ENCODE measurements at places on chromosomes 1 and 21.

- no peak for DNase-seq
Observed at GRCh38 chr1:220914283-220915116, 35.3 kb downstream of the HLX start.

- DNase-seq = peak; percentile 46
Observed at GRCh38 chr1:209768354-209768774, 12.5 kb downstream of the TRAF3IP3 start.

DNA sequence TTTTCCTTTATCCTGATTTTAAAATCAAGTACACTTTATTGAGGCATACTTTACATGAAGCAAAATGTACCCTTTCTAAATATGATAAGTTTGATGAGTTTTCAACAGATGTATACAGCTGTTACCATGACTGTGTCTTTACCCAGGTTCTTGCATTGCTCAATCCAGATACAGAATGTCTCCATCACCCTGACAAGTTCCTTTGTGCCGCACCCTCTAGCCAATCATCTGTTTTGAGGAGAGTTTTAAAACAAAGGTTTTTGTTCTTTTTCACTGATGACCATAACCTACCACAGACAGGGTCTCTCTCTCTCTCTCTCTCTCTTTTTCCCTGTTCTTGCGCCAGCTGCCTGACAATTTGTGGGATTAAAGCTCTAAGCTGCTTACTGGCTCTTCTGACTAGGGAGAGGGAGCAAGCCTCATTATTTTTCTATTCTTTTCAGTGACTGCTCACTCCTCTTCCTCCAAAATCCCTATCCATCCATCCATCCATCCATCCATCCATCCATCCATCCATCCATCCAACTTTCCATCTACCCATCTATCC is 1.2 kb upstream of the KCNE1 start:
- no peak for DNase-seq

DNA sequence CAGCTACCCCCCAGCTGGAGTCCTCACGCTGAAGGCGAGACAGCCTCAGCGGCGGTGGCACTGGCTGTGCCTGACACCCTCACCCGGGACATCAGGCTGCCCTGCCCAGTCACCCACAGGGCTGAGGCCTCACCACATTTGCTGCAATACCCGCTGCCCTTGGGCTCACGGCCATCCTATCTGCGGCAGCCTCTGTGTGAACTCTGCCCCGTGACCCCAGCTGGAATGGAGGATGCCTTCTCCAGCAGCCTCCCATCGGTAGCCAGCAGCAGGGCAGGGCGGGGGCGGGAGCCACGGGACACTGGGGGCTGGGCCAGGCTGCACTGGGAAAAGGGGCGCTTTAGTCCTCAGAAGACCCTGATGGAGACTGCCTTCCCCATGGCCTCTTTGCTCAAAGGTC is 112.4 kb upstream of the ZBTB40 start:
- no peak for DNase-seq

- no peak for DNase-seq
Observed at GRCh38 chr1:63960326-63960725, 186.5 kb downstream of the ROR1 start.

- DNase-seq = no peak
Observed at GRCh38 chr1:77349275-77349674, 67.5 kb downstream of the AK5 start.

DNA sequence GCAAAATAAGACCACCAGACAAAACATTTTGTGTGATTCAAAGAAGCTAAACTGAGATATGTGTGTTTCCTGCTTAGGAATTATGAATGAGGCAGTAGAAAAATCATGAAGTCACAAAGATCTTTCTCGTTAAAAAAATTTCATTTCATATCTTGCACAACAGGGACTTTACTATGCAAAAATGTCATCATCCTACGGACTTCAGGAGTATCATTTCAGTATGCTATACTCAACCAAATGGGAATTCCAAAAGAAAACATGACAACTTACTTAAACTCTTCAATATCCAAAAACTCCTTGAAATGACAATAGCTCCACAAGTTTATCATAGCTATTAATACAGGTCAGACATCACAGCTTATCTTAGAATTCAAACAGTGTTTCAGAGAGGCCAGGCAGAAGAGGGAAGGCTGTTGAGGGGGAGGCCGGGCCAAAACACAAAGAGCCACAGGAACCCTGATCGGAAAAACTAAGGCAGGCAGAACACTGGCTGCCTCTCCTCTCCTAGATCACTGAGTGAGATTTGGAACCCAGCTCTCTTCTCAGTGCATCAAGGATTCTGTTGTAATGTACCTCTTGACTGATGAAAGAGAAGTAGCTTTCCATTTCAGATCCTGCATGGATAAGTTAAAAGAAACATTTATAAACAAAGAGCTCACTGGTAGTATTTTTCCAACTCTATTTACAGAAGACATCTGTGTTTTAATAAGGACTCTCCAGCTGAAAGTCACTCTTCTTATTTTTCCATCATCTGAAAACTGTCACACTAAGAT is 66.9 kb downstream of the TESK2 start:
- no peak for DNase-seq

DNA sequence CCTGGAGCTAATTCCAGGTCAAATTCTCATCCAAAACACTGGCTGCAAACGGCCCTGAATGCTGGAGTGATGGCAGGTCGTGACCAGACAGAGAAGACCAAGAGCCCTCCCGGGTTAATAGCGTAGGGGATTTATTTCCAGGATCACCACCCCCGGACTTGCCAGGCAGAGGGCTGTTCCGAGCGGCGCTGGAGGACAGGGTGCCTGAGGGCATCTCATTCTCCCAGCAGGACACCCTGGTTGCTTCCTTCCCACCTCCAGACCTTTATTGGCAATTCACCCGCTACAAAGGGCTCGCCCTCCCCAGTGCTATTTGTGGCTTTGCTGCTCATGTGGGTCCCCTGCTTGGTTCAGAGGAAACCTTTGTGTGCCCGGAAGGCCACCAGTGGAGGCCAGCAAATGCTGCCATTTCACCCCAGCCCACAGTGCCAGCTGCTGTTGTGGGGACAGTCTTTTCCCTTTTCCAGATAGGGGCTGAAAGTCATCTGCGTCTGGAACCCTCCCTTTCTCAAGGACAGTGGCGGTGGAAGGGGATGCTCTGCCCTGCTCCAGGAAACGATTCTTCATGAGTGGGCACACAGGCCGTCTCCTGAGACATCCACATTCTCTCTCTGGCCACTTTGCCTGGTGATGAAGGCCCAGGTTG is 19.0 kb upstream of the C1orf174 start:
- DNase-seq = no peak

GRCh38 chr21:36613059-36613458 is 85.9 kb upstream of the SIM2 start:
- no peak for DNase-seq

DNA sequence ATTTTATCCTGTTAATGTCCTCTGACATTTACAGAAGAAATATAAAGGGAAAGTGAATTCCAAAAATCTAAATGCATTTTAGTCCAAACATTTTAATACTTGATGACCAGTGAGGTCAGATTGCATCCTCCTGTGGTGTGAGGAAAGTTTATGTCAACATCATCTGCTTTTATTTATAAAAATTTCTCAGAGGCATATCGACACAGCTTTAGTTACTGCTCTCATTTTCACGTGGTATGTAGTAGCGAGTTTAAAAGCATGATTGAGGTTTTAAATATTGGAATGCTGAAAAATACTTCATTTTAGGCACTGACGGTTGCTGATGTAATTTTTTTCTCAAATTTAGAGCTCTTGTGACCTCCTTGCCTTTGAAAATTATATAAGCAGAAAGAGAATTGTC is 234.8 kb downstream of the HMCN1 start:
- no peak for DNase-seq

GRCh38 chr1:181126871-181127587 is 38.5 kb downstream of the IER5 start:
- DNase-seq = no peak

DNA sequence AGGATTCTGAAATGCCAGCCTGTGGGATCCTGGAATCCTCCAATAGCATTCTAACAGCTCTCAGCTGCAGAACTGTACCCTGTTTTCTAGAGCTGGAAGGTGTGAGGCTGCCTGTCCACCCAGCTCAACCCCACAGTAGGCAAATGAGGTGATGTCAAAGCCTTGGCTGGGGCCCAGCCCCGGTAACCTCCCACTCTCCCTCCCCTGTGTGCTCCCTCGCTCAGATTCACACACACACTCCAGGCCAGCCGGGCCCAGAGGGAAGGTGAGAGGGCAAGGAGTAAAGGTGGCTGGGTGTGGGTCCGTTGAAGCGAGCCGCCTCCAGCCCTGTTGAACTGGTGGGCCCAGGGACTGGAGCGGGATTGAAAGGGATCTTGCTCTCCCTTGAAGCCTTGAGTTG is at the start of gene BSND:
TSS of gene BSND (plus strand) at position 257 of the 400 bp plus-strand sequence. CDS start 254 bp downstream, outside the sequence.
- no peak for DNase-seq

GRCh38 chr1:86395751-86396497 is at the start of gene ODF2L:
ODF2L (minus strand) TSS chr1:86396323; CDS start chr1:86387027, 9,296 bp downstream.
- peak; percentile 84 for DNase-seq

- peak; percentile 28 for DNase-seq
Observed at GRCh38 chr1:160813215-160813614, 17.2 kb downstream of the LY9 start.

GRCh38 chr1:62025154-62025553 is 169.5 kb upstream of the L1TD1 start:
- no peak for DNase-seq

DNA sequence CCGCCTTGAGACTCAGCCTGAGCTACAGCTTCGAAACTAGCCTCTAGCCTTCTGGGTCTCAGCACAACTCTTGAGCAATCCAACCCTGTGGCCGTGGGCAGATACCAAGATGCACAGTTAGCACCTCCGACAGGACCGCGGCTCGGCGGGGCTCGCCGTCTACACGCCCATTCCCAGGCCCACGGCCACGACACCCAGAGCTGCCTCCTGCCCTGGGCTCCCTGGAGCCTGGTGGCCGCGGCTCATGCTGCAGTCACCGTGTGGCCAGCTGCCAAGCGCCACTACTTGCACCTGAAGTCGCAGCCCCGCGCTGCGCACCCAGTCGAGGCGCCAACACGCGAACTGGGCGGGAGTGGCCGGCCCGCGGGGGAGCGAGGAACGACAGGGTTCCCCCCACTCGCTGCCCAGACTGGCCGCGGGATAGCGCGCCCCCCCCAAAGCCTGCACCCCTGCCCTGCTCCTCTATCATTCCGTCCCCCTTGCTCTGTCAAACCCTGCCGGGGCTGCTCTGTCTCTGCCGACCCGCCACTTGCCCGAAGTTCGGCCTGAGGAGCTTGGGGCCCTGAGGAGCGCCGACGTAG is 729 bp upstream of the CDCA8 start:
- DNase-seq = no peak

DNA sequence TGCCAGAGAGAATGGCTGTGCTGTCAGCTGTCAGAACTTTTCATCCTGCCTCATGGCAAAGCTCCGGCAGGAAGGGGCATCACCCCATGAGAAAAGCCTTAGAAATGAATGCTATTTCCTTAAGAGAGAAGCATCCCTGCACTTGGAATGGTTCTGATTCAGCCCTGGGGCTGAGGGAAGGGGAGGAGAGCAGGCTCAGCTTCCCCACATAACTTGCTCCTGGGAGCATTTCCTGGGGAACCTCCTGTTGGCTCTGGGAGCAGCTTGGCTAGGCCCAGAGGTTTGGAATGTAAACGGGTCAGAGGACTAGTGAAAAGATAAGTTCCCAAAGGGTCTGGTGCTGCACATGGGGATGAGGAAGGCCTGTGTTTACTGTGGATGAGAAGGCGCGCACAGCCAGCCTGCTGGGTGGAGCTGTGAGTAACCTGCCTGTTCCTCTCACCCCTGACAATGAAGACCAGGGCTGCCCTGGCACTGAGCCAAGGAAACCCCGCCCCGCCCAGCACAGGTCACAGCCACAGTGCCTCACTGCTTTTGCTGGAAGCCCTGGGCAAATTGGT is 5.0 kb downstream of the PRELP start:
- DNase-seq = no peak

DNA sequence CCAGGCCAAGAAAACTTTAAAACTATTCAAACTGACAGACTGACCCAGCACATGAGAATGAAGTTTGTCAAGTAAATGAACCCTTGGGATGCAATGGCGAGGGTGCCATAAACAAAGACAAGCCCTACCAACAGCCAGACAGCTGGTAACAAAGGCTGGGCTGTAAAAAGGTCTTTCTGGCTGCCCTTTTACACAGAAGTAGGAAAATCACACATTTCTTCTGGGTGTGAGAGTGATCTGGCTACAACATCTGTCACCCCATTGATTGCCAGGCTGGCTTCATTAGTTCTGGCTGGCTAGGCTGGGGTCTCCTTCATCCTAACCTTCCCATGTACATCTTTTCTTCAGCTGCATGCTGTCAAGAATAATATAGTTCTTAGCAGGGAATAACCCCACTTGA is 83.6 kb upstream of the FOXD3 start:
- DNase-seq = no peak

- DNase-seq = no peak
Observed at GRCh38 chr1:26690576-26691031, 5.2 kb upstream of the ARID1A start.

DNA sequence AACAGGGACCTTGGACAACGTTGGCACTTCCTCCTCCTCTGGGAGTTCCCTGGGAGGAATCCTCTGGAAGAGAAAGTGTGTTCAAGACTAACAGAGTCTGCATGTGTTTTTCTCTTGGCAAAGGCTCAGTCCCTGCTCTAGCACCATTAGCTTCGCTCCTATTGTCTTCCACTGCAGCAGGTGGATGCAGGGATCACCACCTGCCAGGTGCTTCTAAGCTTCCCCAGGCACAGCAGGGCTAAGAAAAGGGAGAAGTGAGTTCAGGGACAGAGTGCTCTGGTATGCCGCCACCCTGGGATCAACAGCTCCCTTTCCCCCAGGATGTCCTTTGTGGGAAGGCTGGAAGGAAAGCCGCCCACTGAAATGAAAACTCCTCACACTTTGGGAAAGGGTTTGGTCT is 43.9 kb upstream of the IL20 start:
- DNase-seq = no peak

DNA sequence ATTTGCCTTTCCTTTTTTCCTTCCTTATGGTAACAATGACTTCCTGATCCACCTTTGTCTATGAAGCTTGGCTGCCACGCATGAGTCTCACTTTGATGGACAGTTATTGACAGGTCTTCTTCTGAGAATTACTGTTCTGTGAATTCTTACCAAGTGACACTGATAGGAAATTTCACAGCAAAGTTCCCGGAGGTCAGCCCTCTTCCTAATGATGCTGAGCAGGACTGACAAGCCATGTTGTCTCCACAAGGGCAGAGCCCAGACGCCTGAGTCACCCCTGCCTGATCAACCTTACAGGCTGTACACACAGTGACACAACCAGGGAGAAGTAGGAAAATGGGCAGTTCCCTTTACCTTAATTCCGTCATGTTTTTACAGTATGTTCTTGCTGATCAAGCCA is 44.2 kb downstream of the ZC3H11B start:
- DNase-seq = no peak

GRCh38 chr1:186479162-186479561 is 18.2 kb upstream of the PDC start:
- DNase-seq = no peak

DNA sequence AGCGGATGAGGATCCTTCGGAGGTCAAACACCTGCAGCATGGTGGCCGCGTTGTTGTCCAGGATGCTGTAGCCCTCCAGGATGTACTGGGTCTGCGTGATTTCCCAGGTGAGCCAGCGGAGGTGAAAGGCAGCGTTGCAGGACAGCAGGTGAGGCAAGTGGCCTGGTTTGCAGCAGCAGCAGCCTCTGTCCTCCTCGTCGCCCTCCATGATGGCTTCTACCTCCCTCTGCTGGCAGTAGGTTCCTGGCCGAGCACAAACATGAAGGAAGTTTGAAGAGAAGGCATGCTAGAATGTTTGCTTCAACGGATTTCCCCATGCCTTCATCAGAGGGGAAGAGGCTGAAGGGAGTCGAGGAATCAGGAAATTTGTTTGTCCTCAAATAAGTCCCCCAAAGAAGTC is 74.7 kb downstream of the NTPCR start:
- no peak for DNase-seq
